Stimulated activated CD4-positive, alpha-beta T cell treated with anti-CD3 and anti-CD28 coated beads, Interleukin-1b, Interleukin-23, amount 100 ng/mL, for 24 hours (primary cell): ENCODE measurements at places on chromosomes 6 and 20.

- DNase-seq: no peak
These were observed 167.9 kb downstream of the PLCB1 start for GRCh38 chr20:8299921-8300320.

DNA sequence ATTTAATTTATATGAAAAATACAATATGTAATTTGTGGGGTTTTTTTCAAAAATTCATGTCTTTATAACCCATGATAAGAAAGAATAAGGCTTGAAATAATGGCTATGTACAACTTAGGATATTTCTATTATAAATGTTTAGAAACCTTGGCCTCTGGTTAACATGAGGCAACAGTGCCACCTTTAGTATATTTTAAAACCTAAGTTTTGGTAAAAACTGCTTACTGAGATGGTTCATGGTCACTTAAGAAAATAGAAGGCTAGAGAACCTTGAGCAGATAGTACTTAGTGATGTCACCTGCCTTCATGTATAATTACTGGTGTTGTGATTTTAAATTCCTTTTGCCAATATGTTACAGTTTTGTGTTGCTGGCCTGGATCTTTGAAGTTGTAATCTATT lies 176.4 kb downstream of the ADGB start:
- no peak for DNase-seq

DNA sequence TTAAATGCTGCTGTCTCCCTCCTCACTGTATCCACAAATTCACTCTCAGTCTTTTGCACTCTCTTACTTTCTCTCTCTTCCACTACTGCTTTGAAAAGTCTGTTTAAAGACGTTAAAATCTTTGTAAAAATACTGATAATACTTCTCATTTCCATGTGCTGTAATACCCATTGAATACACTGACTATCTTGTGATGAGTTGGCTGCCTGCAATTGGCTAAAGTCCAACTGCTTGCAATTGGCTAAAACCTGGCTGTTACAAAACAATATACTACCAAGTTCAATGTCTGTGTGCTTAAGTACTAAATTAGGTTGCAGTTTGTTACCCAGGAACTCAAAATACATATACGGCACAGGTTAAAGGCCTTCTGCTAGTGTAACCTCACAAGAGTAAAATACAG lies 264.8 kb downstream of the THBS2 start:
- DNase-seq: no peak

GRCh38 chr6:25888626-25889025 lies 14.6 kb upstream of the SLC17A3 start:
- no peak for DNase-seq
